ENCODE measurements at places on chromosomes 3 and 15. TPM values are rescaled to one million over a fixed set of nuclear protein-coding genes. Genes with fewer than 3 reads are reported as not detected.

PPARG gene
- 7.2 TPM for total RNA-seq

GRCh38 chr15:55267401-55268175 is 22.0 kb downstream of the RAB27A start:
- DNase-seq: no peak

DNA sequence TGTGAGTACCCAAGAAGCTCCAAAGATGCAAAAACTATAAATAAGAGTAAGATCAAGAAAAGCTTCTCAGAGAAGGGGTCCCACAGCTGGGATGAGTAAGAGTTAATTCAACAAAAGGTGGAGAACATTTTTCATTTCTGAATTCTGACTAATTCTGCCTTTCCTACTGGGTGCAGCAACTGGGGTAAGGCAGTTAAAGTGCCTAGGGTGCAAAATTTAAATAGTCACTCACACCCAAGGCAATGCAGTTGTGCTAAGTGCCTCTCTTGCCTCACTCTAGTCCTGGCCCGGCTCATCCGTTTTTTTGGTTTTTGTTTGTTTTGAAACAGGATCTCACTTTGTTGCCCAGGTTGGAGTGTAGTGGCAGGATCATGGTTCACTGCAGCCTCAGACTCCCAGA is 240.2 kb downstream of the TP63 start:
- DNase-seq: no peak

DNA sequence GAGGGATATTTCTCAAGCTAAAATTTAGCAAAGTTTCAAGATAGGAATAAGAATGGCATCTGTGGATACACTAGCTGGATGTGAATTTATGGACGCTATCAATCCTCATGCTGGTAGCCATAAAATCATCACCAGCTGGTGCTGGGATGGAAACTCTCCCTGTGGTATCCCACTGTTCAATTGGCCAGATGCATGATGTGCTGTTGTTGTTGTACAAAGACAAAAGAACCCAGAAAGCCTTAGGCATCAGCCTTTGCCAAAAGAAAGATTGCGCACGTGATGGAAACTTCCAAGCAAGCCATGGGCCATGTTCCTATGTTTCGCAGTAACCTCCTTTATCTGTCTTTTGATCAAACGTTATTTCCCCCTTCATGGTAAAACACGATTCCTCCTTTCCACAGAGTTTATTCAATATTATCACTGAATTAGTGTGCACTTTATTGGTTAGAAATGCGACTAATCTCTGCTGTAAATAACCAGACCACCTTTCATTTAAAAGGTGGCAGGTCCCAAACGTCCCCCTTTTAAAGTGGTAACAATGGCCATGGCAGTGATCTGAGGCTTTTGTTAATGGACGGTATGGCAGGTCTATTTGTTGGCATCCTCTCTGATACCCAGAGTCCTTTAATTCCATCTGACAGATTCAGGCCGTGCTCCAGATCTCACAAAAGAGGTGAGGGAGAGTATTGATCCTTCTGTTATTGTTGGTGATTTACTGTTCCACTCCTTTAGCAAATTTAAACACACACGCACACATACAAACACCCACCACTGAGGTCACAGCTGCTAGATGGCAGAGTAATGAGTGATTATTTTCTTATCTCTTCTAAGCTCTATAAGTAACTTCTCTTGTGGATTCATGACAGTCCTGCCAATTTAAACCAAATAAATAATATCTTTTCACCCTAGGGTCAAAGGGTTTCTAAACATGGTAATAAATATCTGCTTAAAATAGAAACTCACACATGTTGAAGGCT is 291.2 kb upstream of the KCNMB2 start:
- DNase-seq: no peak

Data from osteoblast (primary cell).